Suppressor macrophage (primary cell): ENCODE measurements at places on chromosomes 16 and 17.

- no peak for DNase-seq
Measured at GRCh38 chr16:57838161-57838560, 35.9 kb upstream of the KIFC3 start.

GRCh38 chr17:51188271-51188833, 22.1 kb downstream of the NME2 start:
- no peak for DNase-seq

DNA sequence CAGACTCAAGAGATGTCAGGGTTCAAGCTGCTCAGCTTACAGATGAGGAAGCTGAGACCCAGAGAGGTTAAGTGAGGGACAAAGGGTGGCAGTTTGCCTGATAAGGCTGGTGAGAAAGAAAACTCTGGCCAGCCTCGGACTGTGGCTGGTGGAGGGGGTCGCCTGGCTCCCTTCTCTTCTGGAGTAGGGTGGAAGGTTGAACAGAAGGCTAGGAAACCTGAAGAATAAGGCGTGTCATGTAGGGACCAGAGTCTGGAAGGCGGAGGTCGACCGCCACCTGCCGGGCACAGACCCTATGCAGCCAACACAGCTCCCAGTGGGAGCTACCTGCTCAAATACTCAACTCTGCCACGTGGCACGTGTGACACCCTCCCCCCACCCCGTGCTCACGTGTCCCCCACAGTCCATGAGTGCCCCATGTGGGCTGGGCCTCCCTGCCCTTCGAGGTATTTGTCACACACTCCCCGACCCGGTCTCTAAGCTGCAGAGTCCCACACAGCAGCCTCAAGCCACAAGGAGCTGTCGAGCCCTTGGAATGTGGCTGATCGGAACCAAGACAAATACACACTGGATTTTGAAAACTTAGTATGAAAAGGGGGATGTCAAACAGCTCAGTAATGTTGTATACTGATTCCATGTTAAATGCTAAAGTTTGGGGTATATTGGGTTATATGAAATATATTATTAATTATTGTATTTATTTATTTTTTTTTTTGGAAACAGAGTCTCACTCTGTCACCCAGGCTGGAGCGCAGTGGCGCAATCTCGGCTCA, 11.8 kb downstream of the HID1 start:
- DNase-seq, result peak; percentile 69

DNA sequence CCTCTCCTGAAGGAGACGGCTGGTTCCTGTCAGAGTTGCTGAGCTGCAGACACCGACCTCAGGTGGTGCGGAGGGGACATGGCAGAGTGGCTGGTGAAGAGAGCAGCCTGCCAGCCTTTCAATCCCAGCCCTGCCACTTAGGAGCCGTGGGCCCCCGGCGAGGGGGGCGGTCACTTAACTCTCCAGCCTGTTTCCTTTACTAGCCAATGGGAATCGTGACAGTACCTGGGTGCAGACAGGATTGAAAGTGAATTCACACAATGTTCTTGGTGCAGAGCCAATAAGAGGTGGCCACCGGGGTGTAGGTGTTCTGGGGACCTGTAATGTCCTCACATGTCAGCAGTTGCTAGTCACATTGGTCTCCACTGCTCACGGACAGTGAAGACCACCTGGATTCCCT, 13.5 kb downstream of the ACE start:
- DNase-seq, result no peak

DNA sequence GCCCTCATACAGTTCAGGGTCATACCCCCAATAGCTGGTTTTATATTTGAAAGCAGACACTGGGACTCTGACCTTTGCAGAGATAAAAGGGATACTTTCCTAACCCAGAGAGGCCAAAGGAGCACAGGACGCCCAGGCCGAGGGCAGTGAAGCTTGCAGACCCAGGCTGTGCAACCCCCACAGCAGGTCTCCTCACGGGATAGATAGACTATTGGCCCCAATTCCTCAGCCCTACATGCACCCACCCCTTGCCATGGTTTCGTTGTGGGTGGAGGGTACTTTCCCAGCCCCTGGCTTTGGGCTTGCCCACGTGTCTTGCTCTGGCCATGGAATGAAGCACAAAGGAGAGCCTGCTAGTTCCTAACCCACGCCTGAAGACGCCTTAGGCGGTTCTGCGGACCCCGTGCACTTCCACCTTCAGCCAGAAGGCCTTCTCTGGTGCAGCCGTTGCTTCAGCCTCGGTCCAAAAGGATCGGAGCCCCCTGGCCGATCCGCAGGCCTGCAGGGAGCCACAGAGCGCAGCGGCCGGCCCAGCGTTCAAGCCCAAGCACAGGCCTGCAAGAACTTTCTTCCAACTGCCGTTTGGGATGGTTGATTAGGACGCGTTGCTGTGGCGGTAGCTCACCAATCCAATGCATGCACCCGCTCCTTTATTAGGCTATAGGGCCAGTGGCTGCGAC, 9.8 kb upstream of the BRCA1 start:
- no peak for DNase-seq

DNA sequence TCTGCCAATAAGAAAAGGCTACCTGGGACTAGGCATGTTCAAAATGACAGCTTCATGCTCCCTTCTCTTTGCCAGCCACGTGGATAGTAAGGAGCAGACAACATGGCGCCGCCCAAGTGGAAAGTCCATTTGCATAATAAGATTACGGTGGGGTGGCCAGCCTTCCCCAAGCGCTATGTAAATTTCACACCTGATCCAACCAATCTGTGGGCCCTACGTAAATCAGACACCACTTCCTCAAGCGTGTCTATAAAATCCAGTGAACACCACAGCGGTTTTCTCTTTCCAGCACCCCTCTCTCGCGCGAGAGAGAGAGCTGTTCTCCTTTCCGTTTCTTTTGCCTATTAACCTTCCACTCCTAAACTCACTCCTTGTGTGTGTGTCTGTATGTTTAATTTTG, 140.3 kb upstream of the ERCC4 start:
- no peak for DNase-seq

DNA sequence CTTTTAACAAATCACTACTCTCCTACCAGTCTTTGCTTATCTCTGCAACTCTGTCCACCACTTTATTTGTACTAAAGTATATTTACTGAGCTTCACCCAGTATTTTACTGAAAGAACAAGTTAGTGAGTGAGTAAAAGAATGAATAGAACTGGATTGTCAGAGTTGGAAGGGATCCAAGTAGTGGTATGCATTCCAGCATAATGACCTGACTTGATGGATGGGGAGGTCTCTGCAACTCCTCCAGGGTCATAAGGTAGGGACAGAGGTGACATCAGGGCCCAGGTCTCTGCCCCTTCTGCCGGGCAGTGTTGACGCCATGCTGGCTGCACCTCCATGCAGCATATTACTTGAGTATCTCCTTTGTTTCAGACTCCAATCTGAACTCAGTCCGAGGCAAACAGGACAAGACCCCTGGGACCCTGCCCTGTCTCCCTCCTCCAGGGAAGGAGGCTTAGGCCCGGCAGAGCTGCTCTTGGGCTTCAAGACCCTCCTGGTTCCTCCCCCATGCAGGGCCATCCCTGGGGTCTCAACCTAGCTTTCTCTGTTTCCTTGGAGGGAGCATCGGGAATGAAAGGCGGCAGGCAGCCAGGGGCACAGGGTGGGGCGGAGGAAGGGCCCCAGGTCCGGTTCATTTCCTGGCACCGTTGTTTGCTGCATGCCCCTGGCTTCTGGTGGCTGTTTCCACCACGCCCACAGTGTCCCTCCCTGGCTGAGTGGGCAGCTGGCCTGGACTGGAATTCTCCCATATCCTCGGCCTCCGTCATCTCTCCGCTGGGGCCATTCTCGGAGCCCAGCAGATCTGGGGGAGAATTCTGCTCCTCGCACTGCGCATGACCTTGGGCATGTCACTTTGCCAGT, 12.4 kb upstream of the ITGA3 start:
- DNase-seq, result no peak

- DNase-seq, result no peak
Measured at GRCh38 chr16:57020651-57021050, 31.3 kb downstream of the NLRC5 start.

- no peak for DNase-seq
Measured at GRCh38 chr17:13474073-13474800, 127.5 kb downstream of the HS3ST3A1 start.

DNA sequence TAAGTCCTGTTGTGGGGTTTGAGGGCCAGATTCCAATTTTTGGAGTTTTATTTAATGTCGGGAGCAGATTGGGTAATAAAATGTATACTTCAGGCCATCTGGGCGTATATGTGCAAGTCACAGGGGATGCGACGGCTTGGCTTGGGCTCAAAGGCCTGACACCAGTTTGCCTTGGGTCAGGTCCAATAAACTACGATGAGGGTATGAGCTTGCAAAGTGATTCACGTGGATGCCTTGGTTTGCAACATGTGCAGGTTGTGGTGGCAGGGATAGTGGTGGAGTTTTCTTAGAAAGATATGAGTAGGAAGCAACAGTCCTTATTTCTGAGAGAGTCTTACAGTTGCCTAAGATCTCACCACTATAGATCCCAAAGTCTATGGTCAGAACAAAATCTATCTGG, 157.0 kb upstream of the CDH11 start:
- DNase-seq, result no peak

- DNase-seq, result no peak
Measured at GRCh38 chr17:4625181-4625617, 16.3 kb downstream of the ALOX15 start.

DNA sequence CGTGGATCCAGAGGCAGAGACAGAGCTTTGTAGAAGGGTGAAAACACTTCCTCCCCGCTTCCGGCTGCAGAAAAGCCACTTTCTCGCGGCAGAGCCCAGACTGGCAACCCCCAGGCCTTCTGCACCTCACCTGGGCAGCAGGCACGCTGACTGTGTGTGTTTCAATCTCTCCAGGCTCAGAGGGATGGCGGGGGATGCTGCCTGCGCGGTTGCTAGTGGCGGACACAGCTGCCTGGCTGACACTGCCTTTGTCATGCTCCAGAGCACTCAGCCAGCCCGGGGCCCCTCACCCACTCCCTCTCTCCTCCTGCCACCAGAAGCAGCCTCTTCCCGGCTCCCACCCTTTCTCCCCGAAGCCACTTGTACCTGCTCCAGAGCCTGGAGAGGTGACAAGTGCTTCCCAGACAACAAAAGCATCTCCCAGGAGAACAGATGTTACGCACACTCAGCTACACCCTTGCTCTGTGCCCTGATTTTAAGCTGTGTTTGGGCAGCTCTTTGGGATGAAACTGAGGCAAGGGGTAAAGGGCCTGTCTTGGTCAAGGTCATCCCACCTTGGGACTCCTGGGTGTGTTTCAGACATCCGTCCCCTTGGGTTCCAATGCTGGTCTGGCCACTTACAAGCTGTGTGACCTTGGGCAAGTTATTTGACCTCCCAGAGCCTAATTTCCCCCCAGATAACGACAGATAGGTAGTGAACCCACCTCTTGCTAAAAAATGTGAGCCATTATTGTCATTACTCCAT, 9.2 kb upstream of the GLIS2 start:
- DNase-seq, result no peak

DNA sequence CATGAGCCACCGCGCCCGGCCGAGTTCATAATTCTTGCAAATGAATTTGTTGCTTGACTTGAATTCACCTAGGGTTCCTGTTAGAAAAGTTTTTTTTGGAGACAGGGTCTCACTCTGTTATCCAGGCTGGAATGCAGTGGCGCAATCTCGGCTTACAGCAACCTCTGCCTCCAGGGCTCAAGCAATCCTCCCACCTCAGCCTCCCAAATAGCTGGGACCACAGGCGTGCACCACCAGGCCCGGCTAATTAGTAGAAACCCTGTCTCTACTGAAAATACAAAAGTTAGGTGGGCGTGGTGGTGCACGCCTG, 99.8 kb downstream of the MYH11 start:
- DNase-seq, result no peak

GRCh38 chr17:63095459-63095858, 129.4 kb downstream of the TANC2 start:
- DNase-seq, result peak; percentile 8

DNA sequence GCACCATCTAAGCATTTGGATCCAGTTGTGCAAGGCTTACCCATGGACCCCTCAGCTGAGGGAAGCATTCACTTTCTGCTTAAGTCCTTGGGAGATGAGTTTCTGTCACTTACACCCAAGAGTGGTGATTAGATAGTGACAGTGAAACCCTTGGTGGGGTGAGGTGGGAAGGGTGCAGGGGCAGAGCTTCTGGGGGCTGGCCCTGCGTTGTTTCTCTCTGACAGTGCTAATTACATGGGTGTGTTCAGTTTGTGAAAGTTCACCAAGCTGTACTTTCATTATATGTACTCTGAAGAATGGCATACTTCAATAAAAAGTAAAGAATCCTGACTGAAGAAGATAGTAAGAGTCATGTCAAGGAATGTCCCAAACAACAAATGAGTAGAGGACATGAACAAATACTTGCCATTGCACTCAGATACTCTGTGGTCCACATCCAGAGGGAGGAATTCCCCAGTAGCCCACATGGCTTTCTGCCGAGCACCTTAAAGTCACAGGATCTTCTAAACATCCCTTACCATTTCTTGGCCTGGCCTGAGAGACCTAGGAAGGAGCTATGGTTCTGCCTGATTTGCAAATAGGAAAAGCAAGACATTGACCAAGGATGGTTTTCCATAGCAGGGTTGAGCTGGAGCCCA, 8.4 kb downstream of the CHST6 start:
- DNase-seq, result no peak

DNA sequence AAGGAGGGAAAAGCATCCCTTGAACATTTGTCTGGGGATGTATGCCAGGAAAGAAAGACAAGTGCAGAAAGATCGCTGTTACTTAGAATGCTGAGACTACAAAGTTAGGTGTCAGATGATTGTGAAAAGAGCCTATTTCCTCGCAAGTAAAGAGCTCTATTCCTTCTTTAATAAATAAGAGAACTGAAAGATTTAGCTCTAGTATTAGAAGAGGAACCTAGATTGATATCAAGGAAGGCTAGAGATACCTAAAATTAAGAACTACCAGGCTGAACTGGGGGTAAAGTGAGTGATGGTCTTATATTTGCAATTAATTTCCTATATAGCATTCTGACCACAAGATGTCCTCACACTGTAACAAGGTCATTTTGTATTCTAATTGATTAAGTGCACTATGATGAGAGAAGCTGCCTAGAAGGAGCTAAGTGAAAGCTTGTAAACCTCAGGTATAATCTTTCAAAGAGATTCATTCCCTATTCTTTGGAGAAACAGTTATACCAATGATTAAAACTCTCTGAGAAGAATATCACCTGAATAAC, 62.3 kb downstream of the SSH2 start:
- peak; percentile 22 for DNase-seq

DNA sequence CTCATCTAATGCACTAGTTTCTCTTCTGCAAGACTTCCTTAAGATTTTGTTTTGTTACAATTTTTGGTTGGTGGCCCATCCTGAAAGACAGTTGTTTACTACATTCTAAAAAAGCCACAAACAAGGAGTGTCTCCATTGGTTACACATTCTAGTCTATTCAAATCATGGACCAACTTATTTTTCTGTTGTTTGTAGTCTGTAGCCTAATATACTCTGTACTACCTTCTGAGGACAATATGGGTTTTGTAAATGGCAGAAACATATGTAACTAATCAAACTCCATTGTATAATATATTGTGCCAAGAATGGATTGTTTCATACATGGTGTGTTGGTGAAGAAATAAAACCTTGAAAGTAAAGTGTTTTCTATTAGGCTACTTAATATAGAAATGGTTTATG, 79.5 kb upstream of the DHX40 start:
- DNase-seq, result no peak

GRCh38 chr16:85129876-85130704, 17.8 kb upstream of the CIBAR2 start:
- no peak for DNase-seq

GRCh38 chr17:977166-977565, 2.4 kb downstream of the NXN start:
- no peak for DNase-seq

- no peak for DNase-seq
Measured at GRCh38 chr16:83928341-83929055, 24.5 kb upstream of the OSGIN1 start.
